CD4-positive, alpha-beta T cell treated with Interleukin-17A for 1 hour (primary cell): ENCODE measurements at places on chromosomes 12 and 14.

- no peak for DNase-seq
These were observed 157.6 kb upstream of the LRFN5 start for GRCh38 chr14:41449066-41449465.

DNA sequence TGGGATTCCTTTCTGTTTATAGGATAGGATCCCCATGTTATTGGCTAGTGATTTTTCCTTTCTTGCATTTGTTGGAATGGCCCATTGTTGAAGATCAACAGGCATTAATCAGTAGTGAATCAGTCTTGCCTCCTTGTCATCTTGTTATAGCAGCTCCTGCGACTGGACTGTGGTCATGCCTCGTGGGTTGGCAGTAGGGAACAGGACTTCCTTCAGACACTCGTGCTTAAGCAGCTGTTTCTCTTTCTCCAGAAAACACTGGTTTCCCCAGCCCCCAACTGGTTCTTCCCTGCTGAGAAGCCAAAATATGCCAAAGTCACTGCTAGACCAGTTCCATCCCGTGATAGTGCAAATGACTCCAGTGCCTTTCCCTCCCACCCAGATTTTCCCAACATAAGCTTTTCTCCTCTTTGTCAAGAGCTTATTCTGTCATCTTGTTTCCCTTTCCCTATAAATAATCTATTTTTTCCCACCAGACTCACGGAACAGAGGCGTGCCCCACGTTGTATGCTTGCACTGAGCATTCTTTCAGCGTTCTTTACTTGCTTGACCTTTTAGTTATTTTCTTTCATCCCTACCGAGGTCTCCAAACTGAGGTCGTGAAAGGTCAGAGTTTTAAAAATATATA lies 83.5 kb downstream of the SAMD4A start:
- no peak for DNase-seq

DNA sequence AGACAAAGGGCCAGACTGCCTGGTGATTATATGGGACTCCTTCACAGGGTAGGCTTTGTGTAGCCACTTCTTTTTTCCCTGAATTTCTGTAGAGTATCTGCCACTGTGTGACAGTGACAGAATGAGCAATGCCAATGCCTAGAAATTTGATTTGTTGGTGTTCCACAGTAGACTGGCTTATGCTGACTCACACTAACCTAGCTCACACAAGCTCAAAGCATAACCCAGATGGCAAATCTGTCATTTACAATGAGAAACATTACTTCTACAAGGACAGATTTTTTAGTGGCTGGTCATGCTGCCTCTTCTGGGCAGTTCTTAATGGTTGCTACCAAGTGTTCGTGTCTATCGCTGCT lies 15.9 kb downstream of the CFAP251 start:
- DNase-seq, result no peak

- no peak for DNase-seq
These were observed 46.5 kb upstream of the TSPAN11 start for GRCh38 chr12:30880061-30880460.

DNA sequence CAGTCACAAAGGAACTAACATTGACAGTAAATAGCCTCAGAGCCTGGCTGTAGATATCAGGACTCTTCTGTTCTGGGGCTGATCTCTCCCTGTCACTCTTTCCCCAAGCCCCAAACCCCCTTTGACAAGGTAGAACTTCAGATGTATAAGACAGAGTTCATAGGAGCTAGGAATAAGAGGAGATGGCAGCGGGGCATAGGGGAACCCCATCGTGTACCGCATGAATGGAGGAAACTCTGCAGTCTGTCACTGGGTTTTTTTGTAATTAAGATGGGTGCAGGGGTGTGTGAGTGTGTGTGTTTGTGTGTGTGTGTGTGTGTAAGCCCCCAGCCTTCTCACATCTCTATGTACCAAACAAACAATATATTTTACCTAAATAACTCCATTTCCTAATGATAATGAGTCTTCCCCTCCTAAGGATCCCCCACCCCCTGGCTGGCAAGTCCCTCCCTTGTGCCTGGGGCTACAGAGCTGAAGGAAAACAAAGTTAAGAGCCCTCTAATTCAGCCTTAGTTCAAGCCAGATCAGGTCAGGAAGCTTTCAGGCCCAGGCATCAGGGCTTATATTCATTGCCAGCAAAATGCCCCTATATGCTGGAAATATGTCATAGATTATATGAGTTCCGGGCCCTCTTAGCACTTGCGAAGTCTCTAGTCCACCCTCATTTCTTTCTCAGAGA lies 9.1 kb upstream of the HOXC4 start:
- no peak for DNase-seq

- DNase-seq, result no peak
These were observed 188.8 kb downstream of the ESRRB start for GRCh38 chr14:76564471-76565422.

DNA sequence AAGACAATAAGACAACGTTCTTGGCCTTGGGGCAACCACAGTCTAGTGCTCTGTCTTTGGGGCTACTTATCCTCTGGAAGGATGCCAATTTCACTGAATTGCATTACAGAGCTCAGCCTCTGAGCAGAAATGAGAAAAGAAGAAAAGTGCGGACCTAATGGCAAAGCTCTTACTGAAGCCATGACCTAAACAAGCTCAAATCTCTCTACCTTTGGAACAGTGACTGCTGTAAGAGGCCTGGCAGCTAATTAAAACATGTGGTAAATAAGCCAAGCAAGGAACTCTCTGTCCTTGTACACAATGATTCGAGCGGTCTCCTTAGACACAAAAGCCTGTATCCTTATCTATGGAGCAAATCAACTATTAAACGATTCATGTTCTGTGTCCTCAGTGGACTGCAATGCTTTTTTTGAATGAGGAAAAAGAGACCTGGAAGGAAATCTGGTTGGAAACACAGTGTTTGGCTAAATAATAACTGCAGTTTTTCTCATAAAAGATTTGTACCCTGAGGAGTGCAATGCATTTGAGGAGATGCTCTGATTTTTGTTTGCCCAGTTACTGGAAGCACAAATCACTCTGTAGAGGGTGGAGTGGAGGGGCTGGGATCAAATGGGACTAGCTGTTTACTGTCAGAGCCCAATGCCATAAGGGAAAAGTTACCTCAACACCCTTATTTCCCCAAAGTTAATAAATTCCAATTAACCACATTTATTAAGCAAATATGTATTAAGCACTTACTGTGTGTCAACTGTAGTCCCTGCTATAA lies 113.9 kb downstream of the NDUFA12 start:
- no peak for DNase-seq

DNA sequence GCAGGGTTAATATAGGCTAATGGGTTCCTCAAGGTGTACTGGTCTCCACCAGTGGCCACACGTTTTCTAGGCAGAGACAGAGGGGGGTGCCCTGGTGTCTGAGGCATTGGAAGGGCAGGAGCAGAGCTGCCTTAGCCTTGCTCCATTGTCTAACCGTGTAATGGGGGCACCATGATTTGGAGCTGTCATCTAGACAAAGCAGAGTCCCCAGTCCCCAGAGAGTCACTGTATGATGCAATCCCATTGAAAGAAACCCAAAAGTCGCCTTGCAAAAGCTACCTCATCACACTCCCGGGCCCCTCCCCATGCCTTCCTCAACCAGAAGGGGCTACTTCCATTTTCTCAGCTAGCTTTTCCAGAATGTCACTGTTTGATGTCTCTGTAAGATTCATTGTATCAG lies 487.1 kb downstream of the AACS start:
- no peak for DNase-seq

DNA sequence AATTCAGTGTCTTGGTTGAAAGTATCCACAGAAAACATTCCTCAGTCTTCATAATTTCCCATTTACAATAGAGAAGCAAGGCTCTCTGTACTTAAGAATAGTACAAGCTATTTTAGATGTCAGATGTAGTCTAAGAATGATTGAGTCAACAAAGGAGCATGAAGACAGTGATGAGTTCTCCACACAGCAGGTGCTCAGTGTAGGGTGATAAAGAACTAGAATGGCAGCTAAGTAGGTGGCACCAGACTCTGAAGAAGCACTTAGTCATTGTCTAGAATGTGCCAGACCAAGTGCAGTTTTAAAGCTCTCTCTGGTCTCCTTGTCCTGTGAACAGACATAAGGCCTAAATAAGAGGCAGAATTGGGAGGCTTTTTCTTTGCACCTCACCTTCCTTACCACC lies 504.6 kb downstream of the NRXN3 start:
- DNase-seq, result no peak

DNA sequence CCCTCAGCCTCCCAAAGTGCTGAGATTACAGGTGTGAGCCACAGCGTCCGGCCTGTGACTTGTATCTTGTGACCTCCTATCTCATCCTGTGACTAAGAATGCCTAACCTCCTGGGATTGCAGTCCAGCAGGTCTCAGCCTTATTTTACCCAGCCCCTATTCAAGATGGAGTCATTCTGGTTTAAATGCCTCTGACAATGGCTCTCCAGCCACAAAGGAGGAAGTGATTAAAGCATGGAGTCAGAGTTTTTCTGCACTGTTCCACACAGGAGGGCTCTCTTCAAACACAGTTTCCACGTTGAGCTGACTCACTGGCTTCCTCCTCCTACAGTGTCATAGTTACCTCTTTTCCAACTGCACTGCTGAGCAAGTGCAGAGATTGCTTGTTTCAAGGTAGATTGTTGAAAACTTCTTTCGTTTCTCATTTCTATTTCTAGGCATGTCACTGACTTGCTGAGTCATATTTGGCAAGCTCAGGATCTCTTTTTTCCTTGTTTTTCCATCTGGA lies 383.8 kb downstream of the PCNX1 start:
- no peak for DNase-seq

DNA sequence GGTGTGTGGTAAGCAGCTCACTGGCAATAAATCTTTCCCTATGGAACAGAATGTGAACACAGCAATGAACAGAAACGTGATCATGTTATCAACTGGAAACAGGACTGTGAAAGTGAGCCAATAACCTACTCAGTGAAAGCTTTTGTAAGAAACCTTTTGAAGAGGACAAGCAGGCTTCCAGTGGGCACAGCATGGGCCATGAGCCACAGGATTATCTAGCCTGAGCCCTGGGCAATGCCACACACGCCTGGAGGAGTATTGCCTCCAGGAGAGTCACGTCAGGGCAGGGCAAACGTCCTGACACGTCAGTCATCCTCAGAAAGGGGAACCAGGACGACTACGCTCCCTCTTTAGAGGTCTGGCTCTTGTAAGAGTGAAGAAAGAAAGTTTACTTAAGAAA lies 32.3 kb downstream of the NRDE2 start:
- peak; percentile 11 for DNase-seq

DNA sequence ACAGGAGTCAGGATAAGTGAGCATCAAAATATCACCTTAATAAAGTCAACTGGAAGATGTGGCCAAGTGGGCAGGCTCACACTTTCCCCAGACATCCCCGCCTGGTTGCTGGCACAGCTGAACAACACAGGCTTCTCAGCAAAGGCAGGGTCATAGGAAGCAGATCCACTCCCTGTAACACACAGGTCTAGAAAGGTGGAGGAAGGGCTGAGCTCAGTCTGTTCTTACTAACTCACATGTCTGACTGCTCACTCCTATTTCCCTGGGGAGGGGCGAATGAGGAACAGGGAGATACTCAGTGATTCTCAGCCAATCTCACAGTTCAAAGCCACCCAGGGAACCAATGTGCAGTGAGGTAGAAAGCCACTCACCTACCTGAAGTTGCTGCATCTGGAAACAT lies 45.0 kb upstream of the AMN1 start:
- DNase-seq, result no peak

GRCh38 chr12:6224550-6224949 lies 24.4 kb downstream of the CD9 start:
- no peak for DNase-seq

DNA sequence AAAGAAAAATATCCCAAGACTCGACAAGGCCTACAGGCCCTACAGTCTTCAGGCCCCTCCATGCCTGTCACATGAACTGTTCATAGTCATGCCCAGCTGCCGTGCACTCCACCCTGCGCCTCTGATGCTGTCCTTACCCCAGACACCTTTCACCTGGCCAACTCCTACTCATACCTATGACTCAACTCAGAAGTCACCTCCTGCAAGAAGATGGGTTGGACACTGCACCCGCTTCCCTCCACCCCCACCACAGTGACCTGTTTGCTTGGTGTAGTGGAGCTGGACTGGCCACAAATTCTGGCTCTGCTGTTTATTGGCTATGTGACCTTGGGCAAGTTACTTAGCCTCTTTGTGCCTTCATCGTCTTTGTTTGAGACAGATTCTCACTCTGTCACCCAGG lies 56.2 kb downstream of the PHETA1 start:
- no peak for DNase-seq

DNA sequence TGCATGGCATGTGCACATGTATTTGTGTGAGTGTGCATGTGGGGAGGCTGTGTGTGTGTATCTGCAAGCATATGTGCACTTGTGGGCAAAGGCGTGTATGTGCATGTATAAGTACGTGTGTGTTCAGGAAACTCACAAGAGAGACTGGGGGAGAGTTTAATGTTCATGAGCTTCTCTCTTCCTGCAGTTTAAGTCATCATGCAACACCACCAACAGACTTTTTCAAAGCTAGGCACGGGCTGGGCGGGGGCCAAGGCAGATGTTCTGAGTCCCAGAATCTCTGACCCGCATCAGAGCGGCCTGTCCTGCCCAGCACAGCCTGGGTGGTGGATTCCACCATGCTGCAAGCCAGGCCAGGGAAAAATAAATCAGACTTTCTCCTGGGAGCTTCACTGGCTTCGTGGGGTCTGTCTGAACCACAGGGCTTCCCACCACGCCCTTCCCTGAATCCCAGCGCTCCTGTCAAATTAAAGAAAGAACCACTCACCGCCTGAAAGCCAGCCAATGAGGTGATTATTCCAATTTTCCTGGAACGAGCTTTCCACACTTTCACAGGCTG lies 75.7 kb downstream of the PITPNM2 start:
- DNase-seq, result no peak

- DNase-seq, result no peak
These were observed 26.1 kb downstream of the SDR9C7 start for GRCh38 chr12:56908136-56908535.

- peak; percentile 13 for DNase-seq
These were observed 334.1 kb upstream of the RGS6 start for GRCh38 chr14:71597955-71598660.

DNA sequence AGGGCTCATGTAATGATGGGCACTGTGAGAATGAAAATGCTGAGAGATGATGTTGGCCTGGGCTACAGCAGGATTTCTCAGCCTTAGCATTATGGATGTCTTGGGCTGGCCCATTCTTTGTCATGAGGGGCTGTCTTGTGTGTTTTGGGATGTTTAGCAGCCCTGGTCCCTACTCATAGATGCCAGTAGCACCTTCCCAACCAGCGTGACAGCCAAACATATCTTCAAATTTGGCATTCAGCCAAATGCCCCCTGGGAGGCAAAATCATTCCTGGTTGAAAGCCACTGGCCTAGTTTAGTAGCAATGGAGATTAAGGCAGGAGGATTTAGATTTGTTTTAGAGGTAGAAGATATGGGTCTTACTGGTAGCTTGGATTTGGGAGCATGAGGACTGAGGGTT lies 26.6 kb downstream of the UBE3B start:
- no peak for DNase-seq

- DNase-seq, result no peak
These were observed 8.6 kb upstream of the SSTR1 start for GRCh38 chr14:38199076-38199475.

GRCh38 chr12:27627123-27627852 lies 69.0 kb upstream of the REP15 start:
- DNase-seq, result no peak

GRCh38 chr12:34602213-34602940 lies 580.1 kb downstream of the ALG10 start:
- DNase-seq, result no peak
